Fibroblast of skin of abdomen (primary cell): ENCODE measurements at places on chromosomes 4 and X.

- no peak for DNase-seq
Observed at GRCh38 chrX:45876206-45876605, 669.0 kb downstream of the ZNF674 start.

- DNase-seq, result no peak
Observed at GRCh38 chr4:1310796-1311631, 21.3 kb downstream of the MAEA start.

- DNase-seq, result no peak
Observed at GRCh38 chrX:125202591-125203248, 117.0 kb upstream of the TEX13C start.

DNA sequence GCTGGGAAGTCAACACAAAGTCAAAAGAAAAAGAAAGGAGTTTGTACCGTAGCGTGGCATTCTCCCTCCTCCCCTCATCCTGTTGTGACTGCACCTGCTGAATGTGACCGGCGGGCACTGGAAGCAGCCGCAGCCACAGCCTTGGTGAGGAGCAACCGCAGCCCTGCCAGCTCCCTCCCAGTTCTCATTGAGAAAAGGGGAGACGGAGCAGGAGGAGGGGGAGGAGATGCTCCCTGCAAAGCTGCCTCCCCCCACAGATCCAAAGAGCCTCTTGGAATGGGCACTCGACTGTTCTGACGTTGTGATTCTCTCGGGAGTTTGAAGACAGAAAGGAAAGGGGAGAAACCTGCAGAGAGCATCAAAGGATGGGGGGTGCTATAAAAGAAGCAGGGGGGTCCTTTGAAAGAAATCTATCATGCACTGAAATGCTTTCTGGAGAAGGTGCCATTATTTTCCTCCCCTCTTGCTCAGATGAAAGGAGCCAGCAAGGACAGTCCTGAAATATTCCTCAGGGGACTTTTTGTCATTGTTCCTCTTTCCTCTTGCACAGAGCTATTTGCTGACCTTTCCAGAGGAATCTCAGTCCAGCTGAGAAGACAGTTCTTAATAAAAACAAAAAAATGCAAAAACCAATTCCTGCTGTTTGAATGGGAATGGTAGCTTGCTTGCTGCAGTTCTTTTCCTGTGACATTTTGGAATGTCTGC lies 429.7 kb downstream of the MAPK10 start:
- DNase-seq, result peak; percentile 10

DNA sequence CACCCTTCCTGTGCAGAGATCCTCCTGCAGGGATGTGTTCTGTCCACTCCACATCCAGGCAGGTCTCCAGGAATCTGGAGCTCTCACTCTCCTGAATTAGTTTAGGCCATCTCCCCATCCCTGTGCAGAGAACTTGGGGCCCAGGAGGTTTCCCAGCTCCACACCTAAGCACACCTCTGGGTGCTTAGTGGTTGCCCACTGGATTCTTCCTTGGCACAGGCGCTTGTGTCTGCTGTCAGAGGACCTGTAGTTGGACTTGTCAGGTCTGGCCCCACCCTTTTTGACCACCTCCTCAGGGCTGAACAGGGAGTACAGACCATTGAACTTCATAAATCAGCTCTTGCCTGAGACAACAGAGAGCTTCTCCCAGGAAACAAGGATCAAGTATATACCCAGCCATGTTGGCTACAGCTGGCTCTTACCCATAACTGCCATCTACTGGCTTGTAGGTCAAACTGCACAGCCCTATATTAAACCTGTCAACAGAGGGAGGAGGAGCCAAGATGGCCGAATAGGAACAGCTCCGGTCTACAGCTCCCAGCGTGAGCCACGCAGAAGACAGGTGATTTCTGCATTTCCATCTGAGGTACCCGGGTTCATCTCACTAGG lies 275.5 kb downstream of the PPARGC1A start:
- DNase-seq, result no peak

- DNase-seq, result no peak
Observed at GRCh38 chr4:157303471-157303960, 83.0 kb downstream of the GRIA2 start.

DNA sequence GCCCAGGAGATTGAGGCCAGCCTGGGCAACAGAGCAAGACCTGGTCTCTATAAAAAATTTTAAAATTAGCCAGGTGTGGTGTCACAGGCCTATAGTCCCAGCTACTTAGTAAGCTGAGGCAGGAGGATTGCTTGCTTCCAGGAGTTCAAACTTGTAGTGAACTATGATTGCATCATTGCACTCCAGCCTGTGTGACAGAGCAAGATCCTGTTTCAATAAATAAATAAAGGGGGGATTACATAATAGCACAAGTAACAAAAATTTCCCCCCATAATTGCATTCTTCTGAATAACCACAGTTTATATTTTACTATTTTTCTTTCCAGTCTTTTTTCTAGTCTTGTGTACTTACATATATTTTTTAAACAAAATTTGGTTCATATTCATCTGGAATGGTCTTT lies 135.6 kb downstream of the CHIC2 start:
- DNase-seq, result peak; percentile 61

GRCh38 chrX:30904632-30905031 lies 15.6 kb upstream of the TAB3 start:
- DNase-seq, result no peak

GRCh38 chrX:122421434-122422121 lies 762.5 kb upstream of the GRIA3 start:
- no peak for DNase-seq

GRCh38 chr4:5165420-5166369 lies 114.4 kb downstream of the STK32B start:
- peak; percentile 78 for DNase-seq

DNA sequence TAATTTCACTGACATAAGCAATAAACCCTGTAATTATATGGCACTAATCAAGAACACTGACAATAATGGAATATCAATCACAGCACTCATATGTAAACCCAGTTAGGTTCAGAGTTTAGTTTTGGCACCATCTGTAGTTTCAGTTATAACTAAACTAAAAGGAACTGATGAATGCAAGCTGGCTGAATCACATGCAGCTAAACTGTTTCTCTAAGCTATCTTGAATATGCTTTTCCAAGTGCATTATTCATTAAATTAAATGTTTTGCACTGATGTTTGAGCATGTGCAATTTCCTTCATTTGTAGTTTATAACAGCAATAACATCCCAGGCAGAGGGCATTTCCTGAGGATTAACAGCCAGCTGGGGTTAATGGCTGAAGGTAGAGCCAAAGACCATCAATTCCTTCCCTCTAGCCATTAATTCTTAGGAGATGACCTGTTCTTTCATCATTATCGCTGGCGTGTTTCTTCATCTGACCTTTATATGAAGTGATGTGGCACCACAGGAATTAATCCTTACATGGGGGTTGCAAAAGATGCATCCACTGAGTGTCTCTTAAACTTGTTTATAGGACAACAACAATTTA lies 562.8 kb upstream of the IGFBP7 start:
- no peak for DNase-seq
